ENCODE measurements at places on chromosomes 1 and 21. TPM values are rescaled to one million over a fixed set of nuclear protein-coding genes. Genes with fewer than 3 reads are reported as not detected.

ZNF695 gene
- 25.6 TPM for total RNA-seq

TNFAIP8L2 gene
- not detected for total RNA-seq

KIAA0040 gene
- 14.1 TPM for total RNA-seq

PROK1 gene
- not detected for total RNA-seq

DNA sequence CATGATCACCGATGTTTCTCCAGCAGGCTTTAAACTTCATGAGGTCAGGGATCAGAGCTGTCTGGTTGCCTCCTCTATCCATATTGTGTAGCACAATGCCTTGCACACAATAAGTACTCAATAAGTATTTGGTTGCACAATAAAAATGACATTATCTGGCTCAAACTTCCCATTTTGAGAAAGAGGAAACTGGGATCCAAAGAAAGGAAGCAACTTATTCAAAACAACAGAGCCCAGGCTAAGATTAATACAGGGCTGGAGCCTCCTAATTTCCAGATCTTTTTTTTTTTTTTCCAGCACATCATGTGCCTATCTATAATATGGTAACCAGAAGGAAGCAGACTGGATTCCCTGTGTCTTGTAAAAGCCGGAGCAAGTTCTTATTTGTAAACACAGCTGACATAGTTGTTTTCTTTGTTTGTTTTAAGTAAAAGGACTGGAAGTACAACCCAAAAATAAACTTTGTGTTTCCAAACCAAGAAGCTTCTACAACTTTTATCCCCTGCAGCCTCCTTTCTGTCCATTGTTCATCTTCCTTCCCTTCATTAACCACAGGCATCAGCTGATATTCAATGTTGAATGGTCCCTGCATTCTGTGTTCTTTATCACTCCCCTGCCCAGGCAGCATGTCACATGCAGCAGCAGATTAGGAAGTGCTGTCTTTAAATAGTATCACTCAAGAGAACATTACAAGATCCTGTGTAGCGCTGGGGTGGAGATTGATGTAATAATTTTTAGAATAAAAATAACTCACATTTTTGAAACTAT is 71.2 kb upstream of the HOOK1 start:
- no peak for DNase-seq

GRCh38 chr1:58584082-58584895 is 7.2 kb upstream of the TACSTD2 start:
- DNase-seq: no peak

DNA sequence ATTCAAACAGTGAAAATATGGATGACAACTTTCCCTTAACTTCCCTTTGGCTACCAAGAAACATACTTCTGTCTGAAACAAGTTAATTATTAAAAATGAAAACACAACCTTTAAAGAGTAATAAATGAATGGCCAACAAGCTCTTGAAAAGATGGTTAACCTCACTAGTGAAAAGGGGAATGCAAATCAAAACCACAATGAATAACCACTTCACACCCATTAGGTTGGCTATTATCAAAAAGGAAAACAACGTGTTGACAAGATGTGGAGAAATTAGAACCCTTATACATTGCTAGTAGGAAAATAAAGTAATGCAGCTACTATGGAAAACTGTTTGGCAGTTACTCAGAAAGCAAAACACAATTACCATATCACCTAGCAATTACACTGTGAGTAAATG is 14.1 kb downstream of the COP1 start:
- DNase-seq: no peak

DNA sequence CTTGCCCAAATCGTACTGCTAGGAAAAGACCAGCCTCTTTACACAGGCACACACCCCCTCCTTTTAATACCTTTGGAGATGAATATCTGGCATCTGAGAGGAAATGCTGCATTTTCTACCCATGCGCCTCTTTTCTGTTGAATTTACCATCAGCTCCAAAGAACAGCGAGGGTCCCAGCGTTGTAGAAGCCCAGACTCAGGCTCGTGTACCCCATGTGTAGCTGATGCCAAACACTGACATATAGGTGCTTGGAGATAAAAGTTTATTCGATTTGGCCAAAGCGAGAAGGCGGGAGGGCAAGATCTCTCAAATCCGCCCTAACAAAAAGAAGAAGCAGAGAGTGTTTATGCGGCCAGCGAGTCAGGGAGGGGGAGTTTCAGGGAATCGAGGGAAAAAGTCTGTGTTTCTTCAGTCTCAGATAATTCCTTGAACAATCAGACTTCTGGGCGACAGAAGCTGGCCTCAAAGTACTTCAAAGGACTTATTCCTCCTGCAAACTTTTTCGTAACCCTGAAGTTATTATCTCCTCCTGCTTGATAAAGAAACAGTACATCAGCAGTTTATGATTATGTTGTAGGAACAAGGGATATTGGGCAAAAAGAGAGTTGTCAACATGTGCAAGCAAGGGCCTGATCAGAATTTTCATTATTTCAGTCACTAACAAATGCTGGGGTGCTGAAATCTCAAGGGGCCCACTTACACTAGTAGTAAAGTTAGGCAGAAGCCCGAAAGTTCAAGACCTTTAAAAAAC is 642 bp upstream of the CREG1 start:
- DNase-seq: no peak

GRCh38 chr1:203148127-203148526 is 20.6 kb downstream of the ADORA1 start:
- DNase-seq: no peak

- no peak for DNase-seq
These were observed 34.7 kb downstream of the TUFT1 start for GRCh38 chr1:151574575-151575529.

DNA sequence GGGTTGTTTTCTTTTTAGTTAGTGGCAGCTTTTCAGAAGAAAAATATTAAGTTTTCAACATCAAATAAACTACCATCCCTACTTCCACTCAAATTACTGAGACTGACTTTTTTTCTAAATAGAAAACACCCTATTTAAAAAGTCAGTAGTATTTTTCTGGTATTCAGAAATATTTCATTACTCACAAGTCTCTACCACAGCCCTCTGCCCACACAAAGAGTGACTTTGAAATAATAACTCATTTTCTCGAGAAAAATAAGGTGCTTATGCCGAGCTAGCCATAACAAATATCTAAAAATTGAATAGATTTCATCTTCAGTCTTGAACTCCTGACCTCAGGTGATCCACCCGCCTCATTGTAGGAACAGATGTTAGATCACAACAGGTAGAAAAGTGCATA is 41.8 kb upstream of the USP25 start:
- no peak for DNase-seq

- DNase-seq: no peak
These were observed 8.0 kb upstream of the PLCH2 start for GRCh38 chr1:2468041-2468472.

- DNase-seq: no peak
These were observed 44.1 kb downstream of the RSPH1 start for GRCh38 chr21:42451941-42452340.
